Ascending aorta (tissue), 2 donors: ENCODE measurements at places on chromosomes 1 and 21. TPM values are rescaled to one million over a fixed set of nuclear protein-coding genes. Genes with fewer than 3 reads are reported as not detected.

TTC39A gene
- not detected for total RNA-seq

PTBP2 gene
- 95.9 TPM for total RNA-seq

PRDX1 gene
- total RNA-seq: 245 TPM

OPRD1 gene
- not detected for total RNA-seq

COG2 gene
- 8.4 TPM for total RNA-seq

ACTL8 gene
- total RNA-seq: not detected

CD84 gene
- total RNA-seq: 1.1 TPM

NR0B2 gene
- total RNA-seq: not detected

LAMC1 gene
- 166 TPM for total RNA-seq

ADORA3 gene
- total RNA-seq: 3.6 TPM

OR2T29 gene
- total RNA-seq: not detected

CCDC30 gene
- not detected for total RNA-seq

ALG14 gene
- total RNA-seq: not detected

NID1 gene
- total RNA-seq: 172 TPM

REN gene
- not detected for total RNA-seq

- no peaks in the 10 kb centered on the region for H3K27me3 ChIP-seq
- no peak overlapping the region for H3K4me3 ChIP-seq
- no peak for DNase-seq
- no peak overlapping the region for H3K27ac ChIP-seq
- H3K4me1 ChIP-seq: no peaks in the 10 kb centered on the region
- H3K36me3 ChIP-seq: no peaks in the 10 kb centered on the region
Measured at GRCh38 chr1:60386249-60386648, 312.7 kb upstream of the C1orf87 start.

DNA sequence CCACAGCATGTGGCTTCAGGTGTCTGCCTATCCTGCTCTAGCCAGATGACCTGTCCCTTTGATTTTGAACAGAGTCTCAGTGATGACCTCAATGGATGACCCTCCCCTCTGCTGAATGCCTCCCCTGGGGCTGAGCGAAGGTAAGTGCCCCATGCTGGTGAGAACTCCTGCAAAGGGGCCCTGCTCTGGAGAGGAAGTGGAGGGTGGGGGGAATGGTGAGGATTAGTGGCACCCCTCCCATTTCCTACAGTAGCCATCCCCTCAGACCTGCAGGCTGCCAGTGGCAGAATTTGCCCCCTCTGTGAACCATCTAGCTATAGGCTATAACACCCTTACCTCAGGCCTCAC lies 3.7 kb upstream of the PMVK start:
- no peaks in the 10 kb centered on the region for H3K27me3 ChIP-seq
- no peaks in the 10 kb centered on the region for H3K36me3 ChIP-seq
- H3K4me1 ChIP-seq: no peaks in the 10 kb centered on the region
- no peak overlapping the region for H3K27ac ChIP-seq
- no peak for DNase-seq

DNA sequence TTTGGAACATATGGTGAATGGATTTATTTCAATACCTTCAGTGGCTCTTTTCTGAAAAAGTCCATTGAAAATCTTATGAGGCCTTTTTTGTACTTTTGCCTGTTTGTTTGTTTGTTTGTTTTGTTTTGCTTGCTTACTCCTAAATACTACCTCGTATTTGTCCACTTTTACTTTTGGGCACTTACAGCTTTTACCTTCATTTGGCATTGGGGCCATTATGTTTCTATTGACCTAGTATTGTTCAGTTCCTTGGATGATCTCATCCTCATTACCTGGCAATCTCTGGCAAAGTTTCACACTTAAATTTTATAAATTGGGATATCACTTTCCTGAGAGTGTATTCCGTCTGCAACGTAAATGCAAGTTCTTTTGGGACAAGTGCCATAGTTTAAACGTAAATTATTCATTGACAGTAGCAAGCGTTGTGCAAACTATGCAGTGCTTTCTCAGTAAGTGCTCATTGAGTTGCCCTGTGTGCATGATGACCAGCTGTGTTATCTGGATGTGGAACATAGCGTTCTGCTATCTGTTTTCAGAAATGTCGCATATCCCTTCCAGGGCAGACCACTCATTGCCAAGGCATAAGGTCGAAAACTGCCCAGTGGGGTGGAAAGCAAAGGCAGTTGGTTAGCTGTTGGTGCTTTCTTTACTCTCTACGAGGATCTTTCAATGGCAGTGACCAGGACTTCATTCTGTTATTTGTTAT lies 51.1 kb downstream of the LRRC8D start:
- DNase-seq: no peak
- no peak overlapping the region for H3K4me3 ChIP-seq
- H3K36me3 ChIP-seq: no peaks in the 10 kb centered on the region
- H3K27me3 ChIP-seq: no peaks in the 10 kb centered on the region

- H3K36me3 ChIP-seq: no peaks in the 10 kb centered on the region
- no peaks in the 10 kb centered on the region for H3K4me1 ChIP-seq
- no peaks in the 10 kb centered on the region for H3K27me3 ChIP-seq
- DNase-seq: no peak
Measured at GRCh38 chr1:222787729-222788128, 27.1 kb upstream of the DISP1 start.

GRCh38 chr1:18569251-18569650 lies 61.4 kb upstream of the PAX7 start:
- H3K4me1 ChIP-seq: no peaks in the 10 kb centered on the region
- no peak overlapping the region for H3K4me3 ChIP-seq
- no peaks in the 10 kb centered on the region for H3K27me3 ChIP-seq
- no peaks in the 10 kb centered on the region for H3K36me3 ChIP-seq
- H3K27ac ChIP-seq: no peak overlapping the region
- DNase-seq: no peak

- H3K4me1 ChIP-seq: no peaks in the 10 kb centered on the region
- H3K36me3 ChIP-seq: no peaks in the 10 kb centered on the region
- H3K27ac ChIP-seq: no peak overlapping the region
- peak; percentile 81 for DNase-seq
- no peak overlapping the region for H3K4me3 ChIP-seq
- no peaks in the 10 kb centered on the region for H3K27me3 ChIP-seq
Measured at GRCh38 chr1:40848530-40849189, 13.5 kb downstream of the CITED4 start.

DNA sequence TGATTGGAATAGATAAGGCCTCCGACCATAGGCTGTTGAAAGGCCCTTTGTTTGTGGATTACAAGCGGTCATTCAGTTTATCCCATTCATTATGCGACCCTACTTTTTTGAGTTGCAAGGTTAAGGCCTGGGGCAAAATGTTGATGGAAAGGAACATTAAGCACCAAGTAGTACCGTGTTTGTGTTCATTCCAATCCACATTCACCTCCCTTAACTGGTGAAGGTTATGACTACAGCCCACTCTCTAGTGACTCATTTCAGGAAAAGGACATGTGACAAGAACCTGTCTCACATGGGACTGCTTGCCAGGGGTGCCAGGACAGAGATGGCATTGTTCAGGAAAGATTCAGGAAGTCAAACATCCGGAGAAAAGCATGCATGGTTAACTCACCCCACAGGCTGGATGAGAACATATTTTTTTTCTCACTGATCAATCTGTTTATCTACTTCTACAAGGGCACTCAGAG lies 81.6 kb downstream of the CD58 start:
- H3K27ac ChIP-seq: no peak overlapping the region
- no peaks in the 10 kb centered on the region for H3K36me3 ChIP-seq
- no peak overlapping the region for H3K4me3 ChIP-seq
- H3K4me1 ChIP-seq: peaks cover 4% of the 10 kb centered on the region
- DNase-seq: no peak

DNA sequence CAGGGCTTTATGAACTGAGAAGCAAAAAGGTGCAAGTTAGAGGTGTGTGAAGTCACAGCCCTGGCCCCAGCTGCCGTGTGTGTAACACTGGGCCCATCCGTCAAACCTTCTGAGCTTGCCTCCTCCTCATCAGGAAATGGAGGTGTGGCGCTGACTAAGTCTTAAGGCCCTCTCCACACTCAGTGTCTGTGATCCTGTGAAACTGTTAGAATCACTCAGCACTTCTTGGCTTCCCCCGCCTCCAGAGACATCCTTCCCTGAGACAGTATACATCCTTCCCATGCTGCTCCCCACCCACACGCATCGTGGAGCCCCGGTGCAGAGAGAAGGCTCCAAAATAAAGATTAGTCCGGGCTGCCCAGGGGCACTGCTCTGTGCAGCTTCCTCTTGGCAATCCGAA lies 33.3 kb downstream of the LRP8 start:
- DNase-seq: no peak
- H3K4me3 ChIP-seq: no peak overlapping the region
- H3K36me3 ChIP-seq: no peaks in the 10 kb centered on the region
- peak overlapping the region; percentile 80 for H3K27ac ChIP-seq

- no peaks in the 10 kb centered on the region for H3K27me3 ChIP-seq
- no peaks in the 10 kb centered on the region for H3K36me3 ChIP-seq
- no peak for DNase-seq
- H3K4me3 ChIP-seq: no peak overlapping the region
- no peak overlapping the region for H3K27ac ChIP-seq
- H3K4me1 ChIP-seq: no peaks in the 10 kb centered on the region
Measured at GRCh38 chr1:101683561-101683960, 313.2 kb downstream of the OLFM3 start.

DNA sequence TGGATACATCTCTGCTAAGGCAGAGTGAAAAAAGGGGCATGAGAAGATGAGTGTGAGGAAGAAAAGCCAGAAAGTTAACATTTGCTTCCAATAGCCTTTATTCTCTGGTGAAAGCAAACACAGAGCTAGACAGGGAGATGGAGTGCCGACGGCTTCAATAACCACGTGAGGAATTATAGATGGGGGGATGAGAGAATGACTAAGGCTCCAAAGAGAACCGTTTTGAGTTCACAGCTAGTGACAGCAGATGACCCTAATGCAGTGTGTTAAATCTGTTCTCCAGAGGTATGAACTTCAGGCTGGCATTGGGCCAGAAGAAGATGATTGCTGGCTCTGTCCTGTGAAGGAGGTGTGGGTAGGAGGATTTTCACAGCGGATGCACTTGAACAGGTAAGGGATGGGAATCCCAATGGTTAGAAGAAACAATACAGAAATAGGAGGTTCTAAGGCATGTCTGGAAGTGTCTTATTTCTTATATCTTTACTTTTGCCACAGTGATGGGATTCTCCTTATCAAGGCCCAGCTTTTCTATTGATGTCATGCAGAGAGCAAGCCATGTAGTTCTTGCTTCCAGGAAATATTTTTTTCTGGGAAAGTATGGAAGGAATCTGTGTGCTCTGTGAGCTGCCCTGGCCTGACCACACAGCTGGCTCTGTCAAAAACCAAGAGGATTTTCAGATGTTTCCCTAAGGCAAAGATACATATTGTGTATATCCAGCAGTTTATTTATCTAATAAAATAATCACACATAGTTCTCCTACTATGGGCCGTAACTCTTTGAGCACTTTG lies 573.8 kb downstream of the LTN1 start:
- no peak for DNase-seq
- no peak overlapping the region for H3K27ac ChIP-seq
- H3K36me3 ChIP-seq: no peaks in the 10 kb centered on the region

DNA sequence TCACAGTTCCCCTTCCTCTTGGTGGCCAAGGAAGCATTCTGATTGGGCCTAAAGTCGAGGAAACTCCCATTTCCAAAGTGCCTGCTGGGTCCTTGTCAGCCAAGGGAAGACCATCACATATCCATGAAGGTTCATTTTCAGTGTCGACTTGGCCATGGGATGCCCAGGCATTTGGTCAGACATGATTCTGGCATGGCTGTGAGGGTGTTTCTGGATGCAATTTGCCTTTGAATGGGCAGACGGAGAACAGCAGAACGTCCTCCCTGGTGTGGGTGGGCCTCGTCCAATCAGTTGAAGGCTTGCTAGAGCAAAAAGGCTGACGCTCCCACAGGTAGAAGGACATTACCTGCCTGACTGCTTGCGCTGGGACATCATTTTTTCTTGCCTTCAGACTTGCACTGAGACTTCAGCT lies 48.3 kb upstream of the LBR start:
- H3K27ac ChIP-seq: no peak overlapping the region
- H3K27me3 ChIP-seq: no peaks in the 10 kb centered on the region
- no peak overlapping the region for H3K4me3 ChIP-seq

DNA sequence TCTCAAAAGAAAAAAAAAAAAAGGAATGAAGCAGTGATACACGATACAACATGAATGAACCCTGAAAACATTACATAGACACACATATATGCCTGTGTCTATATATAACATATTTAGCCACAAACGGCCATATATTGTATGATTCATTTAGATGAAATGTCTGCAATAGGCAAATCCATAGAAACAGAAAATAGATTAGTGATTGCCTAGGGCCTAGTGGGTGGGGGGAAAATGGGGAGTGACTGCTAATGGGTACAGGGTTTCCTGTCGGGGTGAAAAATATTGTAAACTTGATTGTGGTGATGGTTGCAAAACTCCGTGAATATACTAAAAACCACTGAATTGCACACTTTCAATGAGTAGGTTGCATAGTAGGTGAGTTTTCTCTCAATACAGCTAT lies 6.0 kb upstream of the H6PD start:
- no peak for DNase-seq
- H3K27ac ChIP-seq: no peak overlapping the region
- H3K27me3 ChIP-seq: no peaks in the 10 kb centered on the region
- H3K4me1 ChIP-seq: no peaks in the 10 kb centered on the region
- no peaks in the 10 kb centered on the region for H3K36me3 ChIP-seq

- H3K27me3 ChIP-seq: no peaks in the 10 kb centered on the region
- H3K27ac ChIP-seq: no peak overlapping the region
- H3K4me3 ChIP-seq: no peak overlapping the region
- no peaks in the 10 kb centered on the region for H3K36me3 ChIP-seq
- no peak for DNase-seq
- no peaks in the 10 kb centered on the region for H3K4me1 ChIP-seq
Measured at GRCh38 chr1:68268896-68269483, 36.7 kb upstream of the WLS start.

DNA sequence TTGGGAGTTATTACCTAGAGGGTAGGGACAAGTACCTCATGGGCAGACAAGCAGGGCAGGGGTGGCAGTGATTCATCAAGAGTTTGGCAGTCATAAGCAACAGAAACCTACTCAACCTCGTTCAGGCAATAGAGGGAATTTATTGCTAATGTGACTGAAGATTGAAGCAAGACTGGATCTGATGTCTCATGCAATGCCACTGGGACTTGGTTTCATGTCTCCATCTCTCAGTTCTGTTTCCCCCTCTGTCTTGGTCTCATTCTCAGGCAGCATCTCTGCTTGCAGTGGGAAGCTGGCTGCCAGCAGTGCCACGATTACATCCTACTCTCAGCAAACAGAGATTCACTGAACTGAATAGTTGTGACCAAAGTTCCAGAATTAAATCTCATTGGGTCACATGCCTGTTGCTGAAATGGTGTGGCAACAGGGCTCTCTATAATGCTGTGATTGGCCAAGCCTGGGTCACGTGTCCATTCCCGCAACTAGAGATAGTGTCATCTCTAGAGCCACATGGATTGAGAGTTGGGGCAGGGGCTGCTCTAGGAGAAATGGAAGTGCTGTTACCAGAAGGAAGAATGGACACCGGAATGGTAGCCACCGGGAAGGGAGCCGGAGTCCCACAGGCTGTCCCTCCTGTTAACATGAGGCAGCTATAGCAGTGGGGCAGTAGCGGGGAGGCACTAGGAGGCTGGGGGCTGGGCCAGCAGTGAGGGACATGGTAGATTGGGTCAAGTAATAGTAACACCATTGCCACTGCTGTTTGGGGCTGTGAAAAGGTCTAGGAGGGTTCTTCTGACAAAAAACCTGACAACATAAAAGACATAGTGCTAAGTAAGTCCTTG lies 3.9 kb upstream of the CDC42 start:
- no peak overlapping the region for H3K4me3 ChIP-seq
- H3K27me3 ChIP-seq: no peaks in the 10 kb centered on the region
- no peak overlapping the region for H3K27ac ChIP-seq
- DNase-seq: no peak
- H3K4me1 ChIP-seq: no peaks in the 10 kb centered on the region

- H3K4me3 ChIP-seq: no peak overlapping the region
- no peaks in the 10 kb centered on the region for H3K27me3 ChIP-seq
- no peaks in the 10 kb centered on the region for H3K36me3 ChIP-seq
- DNase-seq: no peak
- no peak overlapping the region for H3K27ac ChIP-seq
- no peaks in the 10 kb centered on the region for H3K4me1 ChIP-seq
Measured at GRCh38 chr1:56780826-56781225, 38.4 kb downstream of the FYB2 start.
